ENCODE measurements at places on chromosomes 1 and 21.

DNA sequence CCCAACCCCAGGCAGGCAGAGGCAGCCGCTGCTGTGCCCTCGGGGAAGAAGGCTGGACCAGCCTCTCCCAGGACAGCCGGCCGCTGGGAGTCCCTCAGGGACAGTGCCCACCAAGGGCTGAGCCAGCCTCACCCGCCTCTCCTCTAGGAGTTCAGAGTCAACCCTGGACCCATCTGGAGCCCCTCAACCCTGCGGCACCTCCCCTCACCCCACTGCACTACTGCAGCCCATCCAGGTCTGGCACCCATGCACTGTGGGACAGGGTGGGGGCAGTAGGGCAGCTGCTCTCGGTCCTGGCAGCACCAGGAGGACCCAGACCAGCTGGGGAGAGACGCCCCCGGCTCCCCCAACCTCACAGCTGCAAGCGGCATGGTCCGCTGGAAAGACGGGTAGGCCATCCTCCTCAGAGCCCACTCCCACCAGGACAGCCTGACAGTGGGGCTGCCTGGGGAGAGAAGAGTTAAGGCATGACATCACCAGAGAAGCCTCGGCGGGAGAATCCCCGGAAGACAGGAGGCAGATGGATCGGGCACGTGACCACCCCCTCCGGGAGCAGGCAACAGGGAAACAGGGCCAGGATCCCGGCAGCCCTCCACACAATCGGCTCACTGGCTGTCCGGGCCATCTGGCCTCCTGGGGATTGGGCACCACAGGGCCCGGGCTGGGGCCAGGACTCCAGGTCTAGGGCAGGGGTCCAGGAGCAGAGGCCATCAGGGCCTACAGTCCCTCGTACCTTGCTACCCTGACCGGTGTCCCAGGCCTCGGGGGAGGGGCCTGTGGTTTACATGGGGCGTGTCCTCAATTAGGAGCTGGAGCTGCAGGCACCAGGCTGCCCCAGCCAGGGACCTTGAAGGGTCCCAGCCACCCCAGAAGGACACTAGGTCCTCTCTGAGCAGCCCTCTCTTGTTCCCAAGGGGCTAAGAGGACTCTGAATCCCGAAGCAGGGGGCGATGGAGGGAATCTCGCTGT is 3.1 kb downstream of the ACAP3 start:
- no peak for DNase-seq

- DNase-seq, result no peak
Measured at GRCh38 chr1:239558991-239559390, 172.6 kb downstream of the CHRM3 start.

- DNase-seq, result no peak
Measured at GRCh38 chr21:41345934-41346685, 15.7 kb upstream of the MX2 start.

DNA sequence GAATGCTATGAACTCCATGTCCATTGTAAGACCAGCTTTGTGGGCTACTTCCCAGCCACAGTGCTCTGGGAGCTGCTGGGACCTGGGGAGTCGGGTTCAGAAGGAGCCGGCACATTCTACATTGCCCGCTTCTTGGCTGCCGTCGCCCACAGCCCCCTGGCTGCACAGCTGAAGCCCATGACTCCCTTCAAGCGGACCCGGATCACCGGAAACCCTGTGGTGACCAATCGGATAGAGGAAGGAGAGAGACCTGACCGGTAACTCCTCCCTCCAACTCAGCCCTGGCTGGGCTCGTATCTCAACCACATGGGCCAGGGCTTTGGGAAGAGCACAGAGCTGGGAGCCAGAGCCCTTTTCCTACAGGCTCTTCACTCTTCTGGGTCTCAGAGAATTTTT is 15.4 kb downstream of the MOV10 start:
- no peak for DNase-seq

GRCh38 chr1:19081218-19081893 is 124.9 kb upstream of the IFFO2 start:
- DNase-seq, result no peak

- DNase-seq, result peak; percentile 54
Measured at GRCh38 chr21:33069994-33070743, at the start of gene OLIG1. TSS of gene OLIG1 (plus strand) at chr21:33070141. CDS start at chr21:33070247, 106 bp downstream.

DNA sequence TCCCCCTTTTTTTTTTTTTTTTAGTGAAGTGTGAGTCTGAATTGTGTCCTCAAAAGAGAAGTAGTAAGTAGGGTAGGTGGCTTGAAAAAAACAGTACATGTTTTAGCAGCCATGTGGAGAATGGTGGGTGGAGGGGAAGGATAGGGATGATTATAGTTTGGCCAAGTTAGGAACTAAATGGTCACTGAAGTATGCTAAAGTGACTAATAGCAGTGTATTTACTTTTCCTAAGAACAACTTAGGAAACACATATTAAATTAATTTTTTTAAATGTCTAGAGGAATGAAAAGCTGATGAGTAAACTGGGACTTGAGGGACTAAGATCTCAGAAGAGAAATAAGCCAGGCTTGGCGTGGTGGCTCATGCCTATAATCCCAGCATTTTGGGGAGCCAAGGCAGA is 55.5 kb downstream of the PLA2G4A start:
- DNase-seq, result no peak

GRCh38 chr1:91345395-91346005 is 59.1 kb downstream of the HFM1 start:
- DNase-seq, result no peak

- DNase-seq, result no peak
Measured at GRCh38 chr1:199948587-199949280, 78.8 kb upstream of the NR5A2 start.

All from stimulated activated CD4-positive, alpha-beta T cell treated with anti-CD3 and anti-CD28 coated beads, Interleukin-12 subunit alpha, Interleukin-12 subunit beta, amount 100 ng/mL, for 4 hours (primary cell).